ENCODE measurements at places on chromosomes 3 and 15.

DNA sequence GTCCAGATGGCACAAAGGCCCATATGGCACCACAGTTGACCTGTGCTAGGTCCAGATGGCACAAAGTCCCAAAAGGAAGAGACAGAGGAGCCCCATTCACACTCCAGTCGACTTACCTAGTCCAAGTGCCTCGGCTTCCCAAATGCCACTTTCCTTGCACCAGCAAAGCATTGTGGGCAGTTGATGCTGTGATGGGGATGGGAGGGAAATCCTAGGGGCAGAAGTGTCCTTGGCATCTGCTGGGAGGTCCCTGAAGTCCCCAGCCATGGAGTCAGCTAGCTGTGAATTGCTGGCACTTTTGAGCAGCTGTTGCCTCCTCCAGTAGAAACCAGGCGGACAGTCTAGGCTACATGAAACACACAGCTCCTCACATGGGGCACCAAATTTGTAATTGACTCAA, 60.3 kb upstream of the SIAH2 start:
- peak; percentile 45 for DNase-seq

DNA sequence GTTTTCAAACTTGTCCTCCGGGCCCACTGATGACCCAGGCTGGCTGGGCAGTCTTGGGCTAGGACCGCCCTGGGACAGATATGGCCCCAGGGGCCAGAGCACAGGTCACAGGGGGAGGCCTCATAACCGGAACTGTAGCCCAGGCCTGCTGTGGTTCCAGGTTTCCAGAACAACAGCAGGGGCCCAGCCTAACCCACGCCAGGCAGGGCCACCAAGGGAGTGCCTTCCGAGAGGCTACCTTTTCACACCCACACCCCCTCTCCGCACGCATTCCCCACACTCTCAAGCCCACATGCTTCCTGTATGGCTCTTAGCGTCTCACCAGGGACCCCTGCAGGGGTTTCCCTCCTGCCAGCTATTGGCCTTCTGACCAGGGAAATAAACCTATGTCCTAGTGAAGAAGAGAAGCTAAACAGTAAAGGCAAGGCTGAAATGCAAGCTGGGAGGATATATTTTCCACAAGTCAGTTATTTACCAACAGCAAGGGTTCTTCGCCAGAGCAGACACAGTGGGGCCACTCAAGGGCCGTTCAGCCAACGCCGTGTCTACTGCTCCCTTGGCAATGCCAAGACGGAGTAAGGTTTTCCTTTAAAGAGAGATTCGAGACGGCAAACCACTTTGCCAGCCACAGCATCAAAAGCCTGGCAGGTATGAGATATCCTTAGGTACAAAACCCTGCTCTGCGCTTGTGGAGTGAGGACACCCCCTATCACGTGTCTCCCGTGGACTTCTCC, 135.1 kb downstream of the ATP10A start:
- DNase-seq = no peak

- peak; percentile 23 for DNase-seq
These were observed 183.3 kb downstream of the NR1D2 start for GRCh38 chr3:24128199-24129005.

DNA sequence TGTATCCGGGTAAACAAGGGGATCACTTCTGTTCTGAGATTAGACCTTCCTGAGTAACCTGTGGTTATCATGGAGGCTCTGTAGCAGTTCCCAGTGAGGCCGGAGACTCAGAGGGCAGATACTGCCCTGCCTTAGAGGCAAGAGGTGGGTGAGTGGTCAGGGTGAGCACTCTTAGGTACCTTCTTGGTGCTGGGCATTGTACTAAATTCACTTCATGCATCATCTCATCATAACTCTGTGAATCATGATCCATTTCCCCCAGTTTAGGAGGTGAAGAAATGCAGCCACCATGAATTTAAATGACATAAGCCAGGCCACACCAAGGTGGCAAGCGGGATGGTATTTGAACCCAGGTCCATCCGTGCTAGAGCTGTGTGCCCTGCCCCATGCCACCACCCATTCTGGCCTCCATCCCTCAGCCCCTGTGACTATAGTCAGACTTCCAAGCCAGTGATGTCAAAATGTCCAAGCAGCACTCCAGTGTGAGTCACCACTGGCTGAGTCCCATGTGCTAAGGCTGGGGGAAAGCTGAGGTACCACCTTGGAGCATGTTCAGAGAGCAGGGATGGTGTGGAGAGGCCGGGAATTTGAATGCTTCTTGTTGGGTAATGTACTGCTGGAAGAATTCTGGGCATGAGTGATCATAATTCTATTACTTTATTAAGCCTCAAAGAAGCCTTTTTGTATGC, 88.8 kb downstream of the EPHB1 start:
- no peak for DNase-seq

DNA sequence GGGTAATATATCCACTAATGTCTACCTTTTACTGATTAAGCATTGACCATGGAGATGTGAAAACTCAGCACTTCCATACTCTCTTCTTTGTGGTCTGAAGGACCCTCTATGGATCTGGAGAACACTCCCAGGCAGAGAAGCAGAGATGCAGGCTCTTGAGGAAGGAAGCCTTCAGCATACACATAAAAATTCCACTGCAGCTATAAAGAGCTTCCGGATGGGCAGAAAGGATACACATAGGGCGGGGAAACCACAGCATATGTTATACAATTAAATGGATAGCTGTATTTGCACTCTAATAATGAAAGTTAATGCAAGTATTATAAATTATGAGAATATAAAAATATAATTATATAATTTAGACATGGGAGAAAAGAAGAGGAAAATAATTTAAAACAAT, 1258.2 kb upstream of the ALCAM start:
- no peak for DNase-seq

- DNase-seq = peak; percentile 68
These were observed 1.1 kb downstream of the NPTN start for GRCh38 chr15:73631915-73632669.

DNA sequence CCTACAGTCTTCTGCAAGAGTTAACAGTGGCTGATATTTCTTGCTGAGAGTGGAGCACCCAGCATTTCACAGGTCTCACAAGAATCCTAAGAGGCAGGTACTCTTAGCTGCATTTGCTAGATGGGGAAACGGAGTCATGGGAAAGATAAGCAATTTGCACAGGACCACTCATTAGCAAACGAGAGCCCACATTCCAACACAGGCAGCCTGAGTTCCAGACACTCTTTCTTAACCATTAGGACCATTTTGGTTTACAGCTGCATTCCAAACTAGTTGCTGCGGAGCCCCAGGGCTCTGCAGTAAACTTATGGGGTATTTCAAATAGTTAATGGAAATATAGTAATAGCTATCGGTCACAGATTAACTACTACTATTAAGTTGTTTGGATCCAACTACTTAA, 42.5 kb downstream of the LYZL4 start:
- DNase-seq = no peak

DNA sequence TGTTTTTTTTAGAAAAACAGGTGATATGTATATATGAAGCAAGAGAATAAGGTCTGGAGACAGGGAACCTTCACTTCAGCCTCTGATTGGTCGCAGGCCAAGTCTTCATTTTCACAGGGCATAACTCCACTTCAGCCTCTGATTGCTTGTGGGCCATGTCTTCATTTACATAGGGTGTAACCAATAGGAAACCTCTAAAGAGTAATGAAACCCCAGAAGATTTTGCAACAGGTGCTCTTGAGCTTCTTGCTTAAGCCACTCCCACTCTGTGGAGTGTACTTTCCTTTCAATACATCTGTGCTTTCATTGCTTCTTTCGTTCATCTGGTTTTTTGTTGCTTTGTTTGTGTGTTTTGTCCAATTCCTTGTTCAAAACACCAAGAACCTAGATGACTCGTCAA, 22.6 kb upstream of the SCG3 start:
- DNase-seq = no peak

DNA sequence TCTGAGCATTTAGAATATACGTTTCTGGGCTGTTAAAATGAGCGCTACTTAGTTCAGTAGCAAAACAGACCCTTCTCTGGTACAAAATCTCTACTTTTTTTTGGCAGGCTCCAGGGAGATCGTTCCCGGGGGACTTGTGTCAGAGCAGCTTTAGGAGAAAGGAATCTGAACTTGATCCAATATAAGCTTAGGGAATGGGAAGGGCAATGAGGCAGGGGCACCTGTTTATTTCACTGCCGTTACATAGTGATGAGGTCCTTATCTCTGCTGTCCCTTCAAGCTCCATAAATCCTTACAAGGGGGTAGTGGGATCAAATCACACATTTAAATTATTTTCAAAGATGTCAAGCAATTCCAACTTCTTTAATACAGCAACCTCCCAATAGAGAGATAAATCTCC, 128.7 kb upstream of the BNIP2 start:
- DNase-seq = no peak

GRCh38 chr3:30081904-30082303, 524.5 kb upstream of the TGFBR2 start:
- DNase-seq = no peak

GRCh38 chr3:116445311-116445841, at the start of gene LSAMP:
LSAMP (minus strand) TSS chr3:116445487.
- peak; percentile 82 for DNase-seq

- peak; percentile 46 for DNase-seq
These were observed 38.9 kb downstream of the RYK start for GRCh38 chr3:134211797-134212196.

DNA sequence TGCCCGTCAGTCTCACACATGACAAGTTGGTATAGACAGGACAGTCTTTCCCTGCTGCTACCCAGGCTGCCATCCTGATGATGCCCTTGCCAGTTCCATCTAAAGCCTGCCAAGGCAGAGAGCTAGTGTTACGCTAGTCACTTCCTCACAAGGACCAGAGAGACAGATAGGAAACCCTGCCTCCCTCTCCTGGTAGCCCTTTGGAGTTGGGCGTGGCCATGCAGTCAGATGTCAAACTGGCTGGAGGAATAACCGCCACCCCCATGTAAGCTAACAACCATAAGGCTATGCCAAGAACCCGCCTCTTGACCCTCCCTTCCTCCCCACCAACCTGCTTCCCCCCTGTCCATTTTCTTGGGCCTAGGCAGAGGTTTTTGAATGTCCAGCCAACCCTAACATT, 2.8 kb downstream of the TMEM115 start:
- peak; percentile 24 for DNase-seq

- no peak for DNase-seq
These were observed 62.4 kb downstream of the RAD18 start for GRCh38 chr3:8900869-8901268.

DNA sequence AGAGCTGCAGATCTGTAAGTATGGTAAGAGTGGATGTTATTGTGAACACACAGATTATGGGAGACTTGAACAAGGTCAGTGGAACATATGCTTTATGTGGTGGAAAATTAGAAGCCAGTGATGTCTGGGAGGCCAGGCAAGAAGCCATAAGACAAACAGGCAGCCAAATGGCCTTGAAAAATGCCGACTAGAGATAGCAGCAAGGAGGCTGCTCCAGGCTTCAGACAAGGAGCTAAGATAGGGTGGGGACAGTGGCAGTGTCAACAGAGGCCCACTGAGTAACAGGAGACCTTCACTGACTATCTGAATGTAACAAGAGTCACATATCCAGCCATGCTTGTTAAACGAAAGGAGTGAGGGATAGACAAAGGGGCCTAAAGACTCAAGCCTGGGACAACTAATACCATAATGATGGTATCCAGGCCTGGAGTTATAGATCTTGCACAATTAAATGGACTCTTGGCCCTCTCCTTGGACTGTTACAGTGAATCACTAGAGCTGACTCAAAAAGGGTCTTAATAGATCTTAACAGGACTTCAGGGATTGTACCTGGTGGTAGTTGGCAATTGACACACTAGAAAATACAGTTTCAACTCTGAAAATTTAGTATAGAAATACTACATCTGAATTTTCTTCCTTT, 50.6 kb downstream of the CFAP20DC start:
- DNase-seq = no peak

GRCh38 chr3:67011414-67012131, 13.5 kb downstream of the KBTBD8 start:
- no peak for DNase-seq

GRCh38 chr3:95586754-95587153, 1227.6 kb upstream of the EPHA6 start:
- DNase-seq = no peak

GRCh38 chr15:41888662-41889253, 5.1 kb downstream of the SPTBN5 start:
- DNase-seq = no peak

- no peak for DNase-seq
These were observed 49.9 kb upstream of the BLM start for GRCh38 chr15:90667073-90667754.

- DNase-seq = no peak
These were observed 360.7 kb downstream of the NSUN3 start for GRCh38 chr3:94423578-94423977.

DNA sequence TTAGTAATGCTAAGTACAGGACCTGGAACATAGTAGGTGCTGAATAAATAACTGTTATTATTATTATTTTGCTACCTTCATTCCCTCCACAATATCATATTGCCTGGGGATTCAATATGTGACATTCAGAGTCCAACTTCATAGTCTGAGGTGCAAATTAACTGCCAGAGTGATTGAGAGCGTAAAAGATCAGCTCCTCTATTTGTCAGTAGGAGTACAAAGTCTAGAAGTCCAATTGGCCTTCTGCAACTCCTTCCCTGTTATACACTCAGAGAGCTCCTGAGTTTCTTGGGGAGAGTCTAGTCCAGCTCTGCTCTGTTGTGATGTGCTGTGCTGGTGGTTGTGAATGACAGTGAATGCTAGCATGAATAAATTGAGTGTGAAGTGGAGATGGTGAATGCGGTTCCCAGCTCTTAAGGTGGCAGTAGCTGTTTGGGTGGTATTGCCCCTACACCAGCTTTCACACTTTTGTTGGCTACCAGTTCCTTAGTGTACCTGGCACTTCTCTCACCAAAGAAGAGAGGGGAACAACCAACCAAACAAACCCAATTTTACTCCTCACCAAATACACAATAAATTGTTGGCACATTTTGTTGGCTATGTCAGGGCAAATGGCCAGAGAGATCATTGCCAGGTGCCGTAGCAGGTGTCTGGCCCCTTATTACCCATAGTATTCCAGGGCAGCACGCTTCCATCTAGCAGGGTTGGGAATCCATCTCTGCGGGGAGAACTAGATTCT, 270.1 kb upstream of the TBL1XR1 start:
- DNase-seq = peak; percentile 66

DNA sequence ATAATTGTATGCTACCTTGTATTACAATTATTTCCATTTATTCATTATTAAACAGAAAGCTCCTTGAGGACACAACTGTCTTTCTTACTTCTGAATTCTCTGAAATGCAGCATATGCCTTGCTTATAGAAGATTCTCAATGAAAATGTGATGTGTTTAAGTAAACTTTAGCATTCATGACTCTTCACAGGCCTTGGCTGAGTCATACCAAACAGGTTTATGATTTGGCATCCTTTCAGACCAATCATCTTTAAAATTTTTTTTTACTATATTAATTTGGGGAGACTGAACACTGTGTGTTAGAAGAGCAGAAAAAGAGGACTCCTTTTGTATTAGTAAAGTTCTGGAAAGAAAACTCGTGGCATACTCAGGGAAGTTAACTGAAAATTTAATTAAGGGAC, 6.4 kb upstream of the GALK2 start:
- no peak for DNase-seq

Measured in cerebellar cortex (tissue), 1 donor.